A172 (cell line): ENCODE measurements at places on chromosomes 3 and 15. TPM values are rescaled to one million over a fixed set of nuclear protein-coding genes. Genes with fewer than 3 reads are reported as not detected.

Gene C2CD4A
- total RNA-seq: 0.26 TPM in 1 of 2 replicates, not detected in the other

Gene CRYGS
- 0.24 and 0.31 TPM in 2 replicates for total RNA-seq

Gene ANKRD34C
- total RNA-seq: not detected in 2 replicates

Gene C3orf33
- 7.5 and 7.9 TPM in 2 replicates for total RNA-seq

Gene IL17RD
- total RNA-seq: 1.5 TPM in 2 replicates

Gene HDC
- total RNA-seq: 0.29 and 0.62 TPM in 2 replicates

Gene CSTA
- total RNA-seq: 0.24 TPM in 1 of 2 replicates, not detected in the other

Gene KNG1
- total RNA-seq: not detected in 2 replicates

Gene RTP3
- total RNA-seq: not detected in 2 replicates

Gene TP63
- 0.09 TPM in 1 of 2 replicates, not detected in the other for total RNA-seq

Gene GABRG3
- total RNA-seq: not detected in 2 replicates

Gene FBXW12
- total RNA-seq: not detected in 2 replicates
